Neural crest cell (in vitro differentiated cells): ENCODE measurements at places on chromosomes 4 and X. TPM values are rescaled to one million over a fixed set of nuclear protein-coding genes. Genes with fewer than 3 reads are reported as not detected.
A peak's percentile ranks its signal among the peaks of the same experiment; 100 is the strongest.

DNA sequence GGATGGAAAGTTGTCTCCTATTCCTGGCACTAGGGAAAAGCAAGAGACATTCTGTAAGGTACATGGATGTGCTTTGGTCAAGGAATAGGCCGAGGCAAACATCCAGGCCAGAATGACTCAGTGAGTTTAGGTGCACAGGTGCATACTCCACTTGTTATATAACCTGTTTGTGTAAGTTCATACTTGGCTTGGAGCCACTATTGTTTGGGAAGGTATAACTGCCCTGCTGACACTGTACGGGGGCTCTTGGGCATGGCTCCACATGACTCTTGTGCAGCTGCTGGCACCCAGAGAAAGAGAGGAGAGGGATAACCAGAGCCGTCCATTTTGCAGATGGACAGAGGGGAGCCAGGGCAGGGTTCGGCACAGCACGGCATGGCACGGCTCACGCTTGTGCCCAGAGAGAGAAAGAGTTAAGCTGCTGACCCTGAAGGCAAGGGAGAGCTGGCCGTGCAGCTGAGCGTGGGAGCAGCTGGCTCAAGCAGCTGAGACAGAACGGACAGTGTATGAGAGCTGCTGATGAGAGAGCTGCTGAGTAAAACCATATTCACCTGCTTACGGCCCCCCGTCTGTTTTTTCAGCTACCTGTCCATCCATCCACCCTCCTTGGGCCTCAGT lies 98.0 kb downstream of the SLC2A9 start:
- H3K36me3 ChIP-seq: no peaks in the 10 kb centered on the region
- peaks cover 5% of the 10 kb centered on the region for H3K27me3 ChIP-seq
- no peak overlapping the region for H3K4me3 ChIP-seq

DNA sequence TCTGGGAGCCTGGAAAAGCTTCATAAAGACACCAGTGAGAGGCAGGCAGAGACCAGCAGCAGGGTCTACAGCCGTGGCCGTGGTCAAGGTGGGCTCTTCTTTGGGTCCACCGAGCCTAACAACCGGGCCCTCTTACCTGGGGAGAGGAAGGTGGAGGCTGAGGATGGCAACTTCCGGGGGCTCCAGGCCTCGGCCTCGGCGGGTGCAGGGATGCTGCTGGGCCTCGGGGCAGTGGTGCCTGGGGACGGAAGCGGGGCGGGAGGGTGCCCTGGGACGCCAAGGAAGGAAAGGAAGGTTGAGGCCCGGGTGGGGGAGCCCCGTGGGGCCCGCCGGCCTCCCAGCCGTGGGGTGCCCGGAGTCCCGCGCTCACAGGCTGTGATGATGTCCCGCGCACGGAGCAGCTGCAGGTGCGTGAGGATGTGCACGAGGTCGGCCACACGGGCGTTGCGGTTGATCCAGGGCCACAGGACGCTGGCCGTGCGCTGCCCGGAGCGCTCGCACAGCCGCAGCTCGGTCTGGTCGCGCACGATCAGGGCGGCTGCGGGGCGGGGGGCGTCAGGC lies 561 bp downstream of the IRAK1 start:
- DNase-seq: no peak
- peak overlapping the region; percentile 81 for H3K4me3 ChIP-seq
- peaks cover 2% of the 10 kb centered on the region for H3K27me3 ChIP-seq
- peaks cover 20% of the 10 kb centered on the region for H3K4me1 ChIP-seq
- H3K27ac ChIP-seq: peak overlapping the region; percentile 92

- no peaks in the 10 kb centered on the region for H3K4me1 ChIP-seq
- no peak for DNase-seq
- H3K36me3 ChIP-seq: peaks cover 4% of the 10 kb centered on the region
- H3K27me3 ChIP-seq: no peaks in the 10 kb centered on the region
Measured at GRCh38 chrX:120549483-120550452, 11.0 kb downstream of the CUL4B start.

GRCh38 chr4:99832321-99832720 lies 15.7 kb downstream of the DAPP1 start:
- no peak overlapping the region for H3K4me3 ChIP-seq
- DNase-seq: no peak

- H3K27ac ChIP-seq: no peak overlapping the region
- no peak for DNase-seq
Measured at GRCh38 chrX:154486052-154486395, 391 bp downstream of the UBL4A start.

DNA sequence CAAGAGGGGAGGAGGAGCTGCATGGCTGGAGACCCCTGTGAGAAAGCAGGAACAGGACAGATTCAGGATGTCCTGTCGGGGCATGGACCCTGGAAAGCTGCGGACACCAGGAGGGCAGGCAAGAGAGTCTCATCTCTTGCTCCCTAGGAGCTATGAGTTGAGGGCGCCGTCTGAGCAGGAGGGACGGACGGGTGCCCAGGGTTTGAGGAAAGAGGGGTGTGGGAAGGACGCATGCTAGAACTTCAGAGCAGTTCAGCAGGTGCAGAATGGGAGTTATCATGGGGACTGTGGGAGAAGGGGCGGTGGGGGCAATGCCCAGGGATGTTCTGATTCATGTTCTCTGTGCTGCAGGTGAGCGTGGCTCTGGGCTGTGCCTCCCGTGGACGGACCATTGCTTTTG lies 24.8 kb downstream of the TKTL1 start:
- peaks cover 2% of the 10 kb centered on the region for H3K27me3 ChIP-seq
- H3K4me3 ChIP-seq: no peak overlapping the region
- no peak for DNase-seq
- no peaks in the 10 kb centered on the region for H3K36me3 ChIP-seq

DNA sequence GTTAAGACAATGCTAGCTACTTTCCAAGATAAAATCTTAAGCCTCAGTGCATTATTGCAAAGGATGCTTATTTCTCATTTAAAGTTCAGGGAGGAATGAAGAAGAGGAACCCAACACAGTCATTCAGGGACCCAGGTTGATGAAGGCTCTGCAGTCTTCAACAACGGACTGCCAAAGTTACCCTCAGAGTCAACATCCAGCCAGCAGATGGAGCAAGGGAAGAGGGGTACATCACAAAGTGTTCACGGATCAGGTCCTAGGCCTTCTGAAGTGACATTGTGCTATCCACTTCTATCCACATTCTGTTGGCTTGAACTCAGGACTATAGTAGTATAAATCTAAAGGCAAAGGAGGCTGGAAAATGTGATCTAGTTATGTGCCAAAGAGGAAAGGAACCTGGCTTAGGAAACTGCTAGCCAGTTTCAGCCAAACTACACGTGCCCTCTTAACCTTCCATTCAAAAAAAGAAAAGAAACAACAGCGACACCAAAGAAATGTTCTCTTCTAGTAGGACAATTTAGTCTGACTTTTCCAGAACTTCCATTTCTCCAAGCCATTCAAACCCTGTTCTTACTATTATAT lies 28.8 kb downstream of the NKX6-1 start:
- H3K4me1 ChIP-seq: no peaks in the 10 kb centered on the region
- no peak overlapping the region for H3K4me3 ChIP-seq
- peak overlapping the region; percentile 32 for H3K27ac ChIP-seq
- no peaks in the 10 kb centered on the region for H3K36me3 ChIP-seq
- no peak for DNase-seq

TLR2 gene
- total RNA-seq: 0.28 and 0.71 TPM in 2 replicates

FAM47A gene
- not detected in 2 replicates for total RNA-seq
